Effector memory CD8-positive, alpha-beta T cell (primary cell): ENCODE measurements at places on chromosomes 3 and 15.

DNA sequence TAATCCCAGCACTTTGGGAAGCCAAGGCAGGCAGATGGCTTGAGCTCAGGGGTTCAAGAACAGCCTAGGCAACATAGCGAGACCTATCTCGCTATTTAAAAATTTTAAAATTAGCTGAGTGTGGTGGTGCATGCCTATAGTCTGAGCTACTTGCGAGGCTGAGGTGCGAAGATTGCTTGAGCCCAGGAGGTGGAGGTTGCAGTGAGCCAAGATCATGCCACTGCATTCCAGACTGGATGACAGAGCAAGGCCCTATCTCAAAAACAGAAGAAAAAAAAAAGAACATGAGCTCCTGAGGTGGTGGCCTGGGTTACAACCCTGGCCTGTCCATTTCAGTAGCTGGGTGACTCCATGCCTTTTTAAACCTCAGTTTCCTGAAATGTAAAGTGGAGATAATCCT is 7.2 kb downstream of the DNASE1L3 start:
- DNase-seq, result no peak

DNA sequence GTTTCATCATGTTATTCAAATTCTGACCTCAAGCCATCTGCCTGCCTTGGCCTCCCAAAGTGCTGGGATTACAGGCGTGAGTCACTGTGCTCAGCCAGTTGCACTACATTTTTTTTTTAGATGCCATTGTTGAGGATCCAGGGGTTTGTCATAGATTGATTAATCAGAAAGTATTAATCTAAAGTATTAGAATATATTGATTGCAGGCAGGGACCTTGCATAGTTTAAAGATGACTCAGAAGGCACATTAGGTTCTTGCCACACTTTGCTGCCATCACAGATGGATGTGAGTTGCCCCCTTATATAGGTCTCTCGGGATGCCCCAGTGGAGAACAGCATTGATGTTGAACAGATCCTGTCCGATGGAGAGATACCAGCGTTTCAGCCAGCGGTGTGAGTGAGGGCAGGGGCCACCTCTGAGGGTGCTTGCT is 41.1 kb downstream of the IGF1R start:
- DNase-seq, result no peak

DNA sequence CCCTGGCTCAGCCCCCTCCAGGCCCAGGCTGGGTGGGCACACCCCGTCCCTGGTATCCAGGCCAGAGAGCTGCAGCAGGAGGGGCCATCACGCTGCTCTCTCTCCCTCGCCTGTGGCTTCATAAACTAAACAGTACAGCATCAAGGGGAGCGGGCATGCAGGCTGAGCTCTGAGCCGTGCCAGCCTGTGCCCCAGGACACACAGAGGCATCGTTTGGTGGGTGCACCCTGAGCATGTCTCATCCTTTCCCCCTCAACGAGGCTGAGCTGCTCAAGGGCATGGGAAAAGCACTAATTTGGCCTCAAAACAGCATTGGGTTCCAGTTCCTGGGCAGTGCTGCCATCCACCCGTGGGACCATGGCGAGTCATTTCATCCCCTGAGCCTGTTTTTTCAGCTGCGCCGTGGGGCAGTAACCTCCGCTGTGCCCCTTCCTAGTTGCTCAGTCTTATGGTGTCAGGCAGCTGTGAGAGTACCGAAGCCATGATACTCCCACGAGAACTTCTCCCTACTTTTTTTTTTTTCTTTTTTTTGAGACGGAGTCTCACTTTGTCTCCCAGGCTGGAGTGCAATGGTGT is 79.6 kb downstream of the CPN2 start:
- DNase-seq, result no peak

DNA sequence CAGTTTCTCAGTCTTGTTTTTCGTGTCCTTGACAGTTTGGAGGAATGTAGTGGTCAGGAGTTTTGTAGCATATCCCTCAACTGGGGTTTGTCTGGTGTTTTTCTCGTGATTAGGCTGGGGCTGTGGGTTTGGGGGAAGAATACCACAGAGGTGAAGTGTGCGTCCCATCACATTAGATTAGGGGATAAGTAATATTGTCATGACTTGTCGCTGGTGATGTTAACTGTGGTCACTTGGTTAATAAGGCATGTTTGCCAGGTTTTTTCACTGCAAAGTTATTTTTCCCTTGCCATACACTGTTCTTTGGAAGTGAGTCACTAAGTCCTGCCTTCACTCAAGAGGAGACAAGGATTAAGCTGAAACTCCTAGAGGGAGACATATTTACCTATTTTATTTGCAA is 39.1 kb downstream of the PAK2 start:
- DNase-seq, result no peak

DNA sequence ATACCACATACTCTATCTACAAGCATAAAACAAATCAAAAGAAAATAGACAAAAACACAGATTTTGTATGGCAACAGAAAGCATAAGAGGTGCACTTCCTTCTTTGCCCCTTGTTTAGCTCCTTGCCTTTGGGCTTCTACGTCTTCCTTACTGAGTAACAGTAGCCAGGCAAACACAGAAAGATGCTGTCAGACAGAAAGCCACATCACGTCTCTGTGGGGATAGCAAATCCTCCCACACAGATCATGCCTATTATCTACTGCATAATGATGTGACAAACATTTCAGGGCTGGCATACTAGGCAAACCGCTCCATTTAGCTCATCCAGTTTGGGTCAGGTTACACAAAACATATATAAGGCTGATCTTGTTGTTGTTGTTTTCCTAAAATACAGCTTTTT is 92.7 kb downstream of the BOC start:
- DNase-seq, result no peak

DNA sequence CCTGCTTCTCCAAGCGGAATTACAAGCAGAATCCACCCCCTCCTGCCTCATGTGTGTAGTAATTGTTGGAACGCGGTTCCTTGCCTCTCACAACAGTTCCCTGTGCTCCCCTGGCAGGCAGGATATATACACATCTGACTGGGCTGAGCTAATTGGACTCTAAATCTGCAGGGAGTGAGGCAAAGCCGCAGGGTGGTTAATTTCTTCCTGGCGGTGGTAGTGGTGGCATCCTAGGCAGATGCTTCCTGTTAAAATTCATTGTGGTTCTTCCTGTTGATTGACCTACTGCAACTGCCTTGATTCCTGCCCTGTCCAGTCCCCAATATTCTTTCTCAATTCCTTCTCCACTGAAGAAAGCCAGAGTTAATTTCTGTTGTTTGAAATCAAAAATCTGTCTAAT is 202.9 kb upstream of the PROK2 start:
- DNase-seq, result no peak

DNA sequence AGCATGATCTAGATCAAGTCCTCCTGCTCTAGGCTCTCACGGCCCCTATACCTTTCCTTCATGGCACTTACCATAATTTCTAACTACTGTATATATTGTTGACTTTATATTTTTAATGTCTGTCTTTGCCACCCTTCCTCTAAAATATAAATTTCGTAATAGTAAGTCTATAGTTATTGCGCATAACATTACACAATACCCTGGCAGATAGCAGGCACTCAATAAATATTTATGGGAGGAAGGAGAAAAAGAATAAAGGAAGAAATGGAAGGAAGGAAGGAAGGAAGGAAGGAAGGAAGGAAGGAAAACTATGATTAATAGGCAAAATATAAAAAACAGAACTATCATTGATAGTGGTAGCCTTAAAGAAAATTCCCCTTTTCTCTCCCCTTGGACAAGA is 190.3 kb upstream of the LMCD1 start:
- no peak for DNase-seq

DNA sequence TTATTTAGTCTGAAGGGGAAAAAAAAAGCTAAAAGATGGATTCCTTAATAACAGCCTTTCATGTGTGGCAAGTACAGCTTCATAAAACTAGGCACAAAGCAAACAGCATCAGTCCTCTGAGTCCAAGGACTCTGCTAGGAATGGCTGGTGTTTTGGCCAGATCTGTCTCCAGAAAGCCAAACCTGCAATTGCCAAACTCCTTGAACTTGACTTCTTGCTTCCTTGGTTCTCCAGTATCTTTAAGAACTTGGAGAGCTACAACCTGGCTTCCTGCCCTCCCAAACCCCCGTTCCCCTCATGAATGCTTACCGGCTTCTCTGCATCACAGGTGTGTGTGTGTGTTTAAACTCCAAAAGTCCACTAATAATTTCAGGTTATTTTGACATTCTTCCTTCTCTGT is 1.6 kb upstream of the PLOD2 start:
- no peak for DNase-seq

- DNase-seq, result no peak
Observed at GRCh38 chr15:72058585-72058984, 59.4 kb downstream of the MYO9A start.

GRCh38 chr3:97882975-97883598 is 61.3 kb downstream of the CRYBG3 start:
- peak; percentile 2 for DNase-seq

DNA sequence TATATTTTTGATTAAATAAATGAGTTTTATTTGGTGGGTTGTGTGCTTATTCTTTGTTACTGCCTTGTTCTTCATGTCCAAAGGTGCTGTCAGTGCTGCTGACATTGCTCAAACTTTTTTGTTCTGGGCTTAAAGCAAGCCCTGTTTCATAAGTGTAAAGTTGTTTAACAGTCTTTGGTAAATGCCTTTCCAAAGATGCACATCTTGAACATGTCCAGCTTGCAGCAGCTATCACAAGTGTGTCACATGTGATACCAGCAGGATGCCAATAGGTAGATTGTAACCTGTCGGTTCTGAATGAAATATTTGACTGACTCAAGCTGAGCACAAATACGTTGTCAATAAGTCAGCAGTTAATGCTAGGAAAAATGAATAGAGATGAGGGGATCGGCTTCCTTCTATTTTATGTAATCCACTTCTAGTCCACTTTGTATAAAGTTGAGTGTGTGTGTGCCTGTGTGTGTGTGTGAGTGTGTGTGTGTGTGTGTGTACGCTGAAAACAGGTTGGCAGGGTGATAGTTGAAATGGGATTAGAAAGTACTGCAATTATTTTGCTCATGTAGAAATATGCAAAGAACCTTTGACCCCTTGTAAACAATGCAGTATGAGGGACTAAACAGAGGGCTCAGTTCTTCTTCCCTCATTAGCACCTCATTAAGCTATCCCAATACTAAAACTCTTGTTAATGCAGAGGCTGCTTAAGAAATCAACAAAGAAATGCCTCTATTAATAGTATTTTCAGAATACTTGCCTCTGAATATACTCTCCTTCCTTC is 986.5 kb downstream of the TUSC7 start:
- no peak for DNase-seq

DNA sequence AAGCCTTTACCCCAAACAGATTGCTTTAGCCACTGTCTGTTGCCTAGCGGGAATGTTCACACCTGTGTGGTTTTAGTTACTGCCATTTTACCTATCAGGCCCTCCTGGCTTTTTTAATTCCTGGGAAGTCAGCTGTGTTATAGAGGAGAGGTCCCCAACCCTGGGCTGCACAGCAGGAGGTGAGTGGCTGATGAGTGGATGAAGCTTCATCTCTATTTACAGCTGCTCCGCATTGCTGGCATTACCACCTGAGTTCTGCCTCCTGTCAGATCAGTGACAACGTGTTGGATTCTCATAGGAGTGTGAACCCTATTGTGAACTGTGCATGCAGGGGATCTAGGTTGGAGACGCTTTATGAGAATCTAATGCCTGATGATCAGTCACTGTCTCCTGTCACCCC is 127.0 kb downstream of the MBNL1 start:
- no peak for DNase-seq

GRCh38 chr3:157618075-157618760 is 115.0 kb upstream of the VEPH1 start:
- no peak for DNase-seq

DNA sequence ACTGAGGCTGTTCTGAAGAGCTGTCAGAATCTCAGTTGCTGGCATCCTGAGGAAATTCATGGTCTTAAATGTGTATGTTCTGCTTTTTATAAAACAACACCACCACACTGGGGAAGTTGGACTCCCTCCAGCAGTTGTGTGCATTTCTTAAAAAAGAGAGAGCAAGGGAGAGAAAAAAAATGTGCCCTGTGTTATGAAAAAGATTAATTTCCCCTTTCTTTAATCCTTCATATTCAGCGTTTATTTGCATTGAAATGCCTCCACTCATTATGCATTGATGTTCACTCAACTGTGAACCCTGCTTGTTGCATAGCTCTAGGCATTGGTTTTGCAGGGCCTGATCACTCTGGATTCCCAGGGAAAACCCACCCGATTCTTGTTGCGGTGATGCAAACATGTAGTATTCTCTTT is 4.4 kb upstream of the ZNF609 start:
- no peak for DNase-seq

DNA sequence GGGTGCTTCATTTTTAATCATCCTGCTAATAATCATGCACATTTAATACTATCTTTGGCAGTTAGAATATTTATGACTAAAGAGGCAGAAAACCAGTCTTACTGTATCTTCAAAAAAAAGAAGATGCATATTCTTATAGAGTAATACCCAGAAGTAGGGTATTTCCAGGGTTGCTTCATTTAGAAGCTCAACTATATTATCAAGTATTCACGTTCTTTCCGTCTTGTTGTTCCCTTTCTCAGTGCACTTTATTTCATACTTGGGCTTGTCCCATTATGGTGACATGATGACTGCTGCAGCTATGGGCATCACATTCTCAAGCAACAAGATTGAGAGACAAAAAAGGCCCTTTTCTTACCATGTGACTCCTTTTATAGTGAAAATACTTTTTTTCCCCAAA is 96.8 kb upstream of the ASB14 start:
- no peak for DNase-seq

GRCh38 chr3:71069797-71070196 is 513.7 kb downstream of the FOXP1 start:
- DNase-seq, result peak; percentile 58

- no peak for DNase-seq
Observed at GRCh38 chr15:25682340-25682739, 180.8 kb downstream of the ATP10A start.

GRCh38 chr15:43998607-43999006 is 171.8 kb downstream of the WDR76 start:
- DNase-seq, result no peak

GRCh38 chr3:157347577-157348303 is 88.9 kb upstream of the PTX3 start:
- DNase-seq, result no peak

GRCh38 chr3:135366816-135367215 is 571.8 kb downstream of the EPHB1 start:
- DNase-seq, result no peak

GRCh38 chr3:55343486-55344357 is 143.4 kb downstream of the WNT5A start:
- no peak for DNase-seq
